ENCODE measurements at places on chromosomes 1 and 21.
A peak's percentile ranks its signal among the peaks of the same experiment; 100 is the strongest.

GRCh38 chr1:222713091-222713961 lies 962 bp downstream of the BROX start:
- DNase-seq, result peak; percentile 72

DNA sequence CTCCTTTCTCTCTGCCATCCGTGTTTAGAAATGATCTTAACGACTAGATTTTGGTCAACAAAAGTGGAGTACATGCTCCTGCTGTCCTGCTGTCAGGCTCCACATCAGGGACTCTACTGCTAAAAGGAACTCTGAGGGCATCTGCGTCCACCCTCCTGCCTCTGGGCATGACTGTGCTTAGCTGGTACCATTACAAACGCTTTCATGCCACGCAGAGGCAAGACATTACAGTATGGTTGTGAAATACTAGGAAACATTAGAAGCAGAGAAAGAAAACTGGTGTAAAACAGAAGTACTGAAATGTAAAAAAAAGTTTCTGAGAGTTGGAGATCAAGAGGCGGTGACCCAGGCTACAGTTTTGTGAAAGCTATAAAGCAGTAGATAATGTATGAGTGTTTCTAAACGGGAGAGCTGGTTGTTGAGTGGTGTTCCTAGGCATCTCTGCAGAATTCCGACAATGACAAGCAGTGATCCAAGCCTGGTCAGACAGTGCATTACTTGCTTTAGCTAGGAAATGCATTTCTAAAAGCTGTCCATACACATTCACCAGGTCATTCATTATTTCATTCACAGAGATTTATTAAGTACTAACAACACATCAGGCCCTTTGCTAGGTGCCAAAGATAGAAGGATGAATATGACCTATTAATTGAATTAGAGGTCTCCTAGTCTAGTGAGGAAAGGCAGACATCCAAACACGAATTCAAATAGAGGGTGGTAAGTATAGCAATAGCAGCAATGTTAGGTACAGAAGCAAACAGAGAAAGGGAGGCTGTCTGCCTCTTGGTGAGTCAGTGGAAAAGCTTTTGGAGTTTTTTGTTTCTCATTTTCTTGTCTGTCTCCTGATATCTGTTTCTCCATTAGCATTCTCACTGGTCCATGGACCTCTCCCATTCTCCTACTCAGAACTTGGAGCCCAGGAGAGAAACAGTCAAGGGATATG lies 401.9 kb downstream of the LMO4 start:
- DNase-seq, result no peak

- no peak for DNase-seq
Observed at GRCh38 chr1:115251856-115252255, 86.2 kb downstream of the NGF start.

DNA sequence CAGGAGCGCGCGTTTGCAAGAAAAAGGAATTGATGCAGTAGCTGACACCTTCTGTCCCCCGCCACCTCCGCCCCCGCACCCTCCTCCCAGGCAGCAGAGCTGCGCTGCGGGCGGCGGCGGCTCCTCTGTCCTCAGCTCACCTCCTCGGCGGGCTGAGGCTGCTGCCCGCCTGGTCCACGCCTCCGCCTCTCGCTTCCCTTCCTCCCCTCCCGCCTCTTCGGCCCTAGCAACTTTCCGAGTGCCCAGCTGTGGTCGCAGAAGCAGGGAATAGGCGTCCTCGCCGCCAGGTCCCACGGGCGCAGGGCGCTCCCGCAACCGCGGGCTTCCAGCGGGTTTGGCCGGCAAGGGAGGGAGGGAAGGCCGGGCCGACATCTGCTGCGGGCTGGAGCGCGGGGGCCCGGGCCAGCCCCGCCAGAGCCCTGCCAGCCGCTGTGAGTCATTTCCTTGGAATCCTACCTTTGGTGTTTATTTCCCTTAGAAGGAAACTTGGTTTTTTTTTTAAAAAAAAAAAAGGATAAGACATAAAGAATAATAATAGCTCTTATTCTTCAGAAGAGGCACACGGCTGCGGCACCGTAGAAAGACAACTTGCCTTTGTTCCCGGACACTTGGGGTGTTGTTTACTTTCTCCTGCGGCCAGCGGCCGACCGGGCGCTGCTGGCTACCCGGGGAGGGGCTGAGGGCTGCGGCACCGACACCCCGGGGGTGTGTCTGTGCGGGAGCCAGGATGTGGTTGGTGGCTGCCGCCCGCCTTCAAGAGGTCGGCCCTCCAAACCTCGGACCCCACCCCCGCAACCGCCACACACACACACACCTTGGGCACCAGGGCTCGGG lies 1.1 kb downstream of the SERTAD4 start:
- no peak for DNase-seq

DNA sequence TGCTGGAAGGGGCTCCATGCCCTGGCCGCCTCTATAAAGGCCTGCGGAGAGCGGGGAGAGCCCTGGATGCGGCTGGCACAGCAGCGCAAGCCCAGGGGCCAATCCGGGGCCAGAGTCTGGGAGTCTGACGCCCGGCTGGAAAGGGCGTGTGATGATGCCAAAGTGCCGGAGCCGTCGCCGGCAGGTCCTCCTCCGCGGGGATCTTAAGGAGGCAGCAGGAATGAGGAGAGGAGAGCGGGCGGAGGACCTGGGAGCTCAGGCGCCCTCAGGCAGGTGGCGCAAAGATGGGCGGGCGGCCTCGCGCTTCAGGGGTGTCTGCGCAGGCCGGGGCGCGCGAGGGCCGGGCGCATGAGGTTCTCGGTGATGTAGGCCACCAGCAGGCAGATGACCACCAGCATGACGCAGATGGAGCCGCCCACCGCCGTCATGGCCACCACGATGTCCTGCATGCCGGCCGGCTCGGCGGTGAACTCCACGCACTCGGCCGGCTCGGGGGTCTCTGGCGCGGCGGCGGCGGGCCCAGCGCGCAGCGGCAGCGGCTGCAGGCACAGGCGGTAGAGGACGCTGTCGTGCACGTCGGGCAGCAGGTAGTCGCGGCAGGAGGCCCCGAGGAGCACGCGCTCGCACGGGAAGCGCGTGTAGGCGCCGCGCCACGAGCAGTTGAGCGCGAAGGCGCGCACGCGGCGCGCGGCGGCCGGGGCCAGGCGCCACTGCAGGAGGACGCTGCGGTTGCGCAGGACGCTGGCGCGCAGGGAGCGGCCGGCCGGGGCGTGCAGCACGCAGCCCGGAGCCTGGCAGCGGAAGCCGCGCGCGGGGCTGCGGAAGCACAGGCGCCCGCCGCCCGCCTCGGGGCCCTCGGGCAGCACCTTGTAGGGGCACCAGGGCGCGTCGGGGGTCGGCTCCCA lies 653 bp downstream of the FNDC10 start:
- no peak for DNase-seq

- no peak for DNase-seq
Observed at GRCh38 chr1:37458551-37458950, 15.8 kb upstream of the ZC3H12A start.

GRCh38 chr1:78045926-78046778 lies at the start of gene GIPC2:
Gene GIPC2 (plus strand): TSS chr1:78045966. CDS start chr1:78046095, 129 bp downstream.
- DNase-seq, result no peak

GRCh38 chr1:116166655-116167054 lies 55.5 kb downstream of the MAB21L3 start:
- no peak for DNase-seq

DNA sequence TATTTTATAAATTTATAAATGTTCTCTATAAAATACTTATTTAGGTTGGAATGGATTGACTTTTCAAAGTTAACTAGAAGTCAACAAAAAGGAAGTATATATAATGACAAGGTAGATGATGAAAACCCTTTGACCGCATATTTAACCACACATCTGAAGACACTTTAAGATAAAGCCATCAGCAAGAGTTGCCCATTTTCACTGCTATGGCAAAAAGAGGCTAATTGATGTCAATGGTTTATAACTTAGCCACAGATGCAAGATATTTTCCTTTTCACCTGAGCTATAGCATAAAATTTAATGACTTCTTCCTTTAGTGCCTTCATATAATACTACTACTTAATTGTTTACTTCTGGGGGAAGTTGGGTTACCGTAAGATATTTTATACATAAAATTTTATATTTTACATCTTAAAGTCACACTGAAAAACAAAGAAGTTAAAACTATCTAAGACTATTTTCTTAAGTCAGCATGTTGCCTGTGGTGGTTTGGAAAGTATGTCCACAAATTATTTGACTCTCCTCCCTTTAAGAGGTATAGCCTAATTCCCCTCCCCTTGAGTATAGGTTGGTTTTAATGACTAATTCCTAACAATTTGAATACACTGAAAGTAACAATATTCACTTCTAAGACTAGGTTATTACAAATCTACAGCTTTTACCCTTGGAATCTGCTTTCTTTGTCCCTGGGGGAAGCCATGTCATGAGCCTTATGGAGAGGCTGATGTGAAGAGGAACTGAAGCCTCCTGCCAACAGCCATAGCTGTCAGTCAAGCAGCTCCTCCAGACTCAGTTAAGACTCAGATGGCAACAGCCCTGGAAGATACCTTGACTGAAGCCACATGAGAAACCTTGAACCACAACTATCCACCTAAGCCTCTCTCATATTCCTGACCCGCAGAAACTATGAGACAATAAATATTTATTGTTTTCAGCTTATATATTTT lies 40.3 kb upstream of the LRRC8B start:
- no peak for DNase-seq

DNA sequence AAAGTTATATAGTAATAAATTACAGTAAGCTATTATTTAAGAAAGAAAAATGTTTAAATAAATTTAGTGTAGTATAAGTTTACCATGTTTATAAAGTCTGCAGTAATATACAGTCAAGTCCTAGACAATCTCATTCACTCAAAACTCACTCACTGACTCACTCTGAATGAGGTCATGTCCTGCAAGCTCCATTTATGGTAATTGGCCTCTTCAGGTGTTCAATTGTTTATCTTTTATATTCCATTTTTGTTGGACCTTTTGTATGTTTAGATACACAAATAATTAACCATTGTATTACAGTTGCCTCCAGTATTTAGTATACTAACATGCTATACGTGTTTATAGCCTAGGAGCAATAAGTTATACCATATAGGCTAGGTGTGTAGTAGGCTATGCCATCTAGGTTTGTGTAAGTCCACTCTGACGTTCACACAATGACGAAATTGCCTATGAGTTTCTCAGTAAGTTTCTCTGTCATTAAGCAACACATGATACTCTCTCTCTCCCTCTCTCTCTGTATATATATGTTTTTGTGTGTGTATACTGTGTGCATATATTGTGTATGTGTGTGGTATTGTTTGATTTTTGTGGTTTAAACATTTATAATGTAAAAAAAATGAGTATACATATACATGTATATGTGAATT lies 161.2 kb downstream of the NCAM2 start:
- no peak for DNase-seq

DNA sequence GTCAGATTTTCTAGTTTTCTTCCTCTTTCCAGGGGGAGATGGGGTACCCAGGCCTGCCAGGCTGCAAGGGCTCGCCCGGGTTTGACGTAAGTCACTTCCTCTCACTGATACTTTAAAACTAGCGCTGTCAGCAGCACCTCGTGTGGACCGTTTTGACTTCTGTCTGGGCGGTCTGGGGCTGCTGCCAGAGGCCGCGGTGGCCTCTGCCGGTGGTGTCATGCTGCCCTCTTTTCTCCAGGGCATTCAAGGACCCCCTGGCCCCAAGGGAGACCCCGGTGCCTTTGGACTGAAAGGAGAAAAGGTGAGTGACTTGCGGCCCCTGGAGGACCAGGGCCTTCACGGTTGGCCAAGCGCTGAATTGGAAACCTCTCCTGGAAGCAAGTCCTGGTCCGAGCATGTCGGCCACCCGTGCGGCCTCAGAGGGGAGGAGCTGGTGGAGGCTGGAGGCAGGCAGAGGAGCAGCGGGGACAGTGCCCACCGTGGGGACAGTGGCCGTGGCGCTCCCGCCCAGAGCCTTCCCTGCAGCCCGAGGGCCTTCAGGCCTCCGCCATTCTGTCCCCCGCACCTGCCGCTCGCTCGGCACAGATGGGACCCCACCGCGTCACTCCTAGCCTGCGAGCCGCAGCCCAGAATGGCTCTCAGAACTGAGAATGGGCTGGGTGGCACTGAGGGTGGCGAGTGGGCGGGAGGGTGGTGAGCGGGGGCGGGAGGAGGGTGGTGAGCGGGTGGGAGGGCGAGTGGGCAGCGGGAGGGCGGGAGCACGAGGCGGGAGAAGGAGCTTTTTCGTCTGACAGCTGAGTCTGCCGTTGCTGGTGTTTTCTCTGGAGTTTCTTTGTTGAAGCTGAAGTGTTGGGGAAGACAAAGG lies 9.4 kb downstream of the COL6A1 start:
- no peak for DNase-seq

DNA sequence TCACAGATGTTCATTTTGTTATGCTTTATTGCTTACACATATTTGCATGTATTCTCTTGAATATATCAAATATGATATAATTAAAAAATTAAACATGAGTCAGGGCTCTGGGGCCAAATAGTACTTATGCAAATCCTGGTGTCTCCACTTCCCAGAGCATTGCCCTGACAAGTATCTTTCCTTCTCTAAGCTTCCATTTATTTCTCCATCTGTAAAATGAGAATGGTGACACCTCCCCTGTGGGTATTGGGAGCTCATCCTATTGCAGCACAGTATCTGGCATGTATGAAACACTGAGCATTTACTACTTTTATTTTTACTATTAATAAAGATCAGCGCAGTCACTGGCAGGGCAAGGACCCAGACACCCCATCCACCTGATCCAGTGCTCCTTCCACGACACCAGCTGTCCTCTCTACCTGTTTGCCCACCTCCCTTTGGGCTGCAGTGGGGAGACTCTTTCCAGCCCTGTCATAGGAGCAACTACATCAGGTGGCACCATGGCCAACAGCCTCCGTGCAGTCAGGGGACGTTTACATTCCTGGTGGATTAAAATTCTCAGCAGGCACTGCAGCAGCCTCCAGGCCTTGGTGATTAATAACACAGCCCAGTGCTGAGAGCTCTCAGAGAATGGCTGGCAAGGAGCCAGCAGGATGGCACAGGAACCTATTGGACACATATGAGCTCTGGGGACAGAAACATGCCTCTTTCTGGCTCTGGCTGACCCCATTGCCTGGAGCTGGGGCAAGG lies 113.0 kb downstream of the DMRTB1 start:
- DNase-seq, result peak; percentile 71

DNA sequence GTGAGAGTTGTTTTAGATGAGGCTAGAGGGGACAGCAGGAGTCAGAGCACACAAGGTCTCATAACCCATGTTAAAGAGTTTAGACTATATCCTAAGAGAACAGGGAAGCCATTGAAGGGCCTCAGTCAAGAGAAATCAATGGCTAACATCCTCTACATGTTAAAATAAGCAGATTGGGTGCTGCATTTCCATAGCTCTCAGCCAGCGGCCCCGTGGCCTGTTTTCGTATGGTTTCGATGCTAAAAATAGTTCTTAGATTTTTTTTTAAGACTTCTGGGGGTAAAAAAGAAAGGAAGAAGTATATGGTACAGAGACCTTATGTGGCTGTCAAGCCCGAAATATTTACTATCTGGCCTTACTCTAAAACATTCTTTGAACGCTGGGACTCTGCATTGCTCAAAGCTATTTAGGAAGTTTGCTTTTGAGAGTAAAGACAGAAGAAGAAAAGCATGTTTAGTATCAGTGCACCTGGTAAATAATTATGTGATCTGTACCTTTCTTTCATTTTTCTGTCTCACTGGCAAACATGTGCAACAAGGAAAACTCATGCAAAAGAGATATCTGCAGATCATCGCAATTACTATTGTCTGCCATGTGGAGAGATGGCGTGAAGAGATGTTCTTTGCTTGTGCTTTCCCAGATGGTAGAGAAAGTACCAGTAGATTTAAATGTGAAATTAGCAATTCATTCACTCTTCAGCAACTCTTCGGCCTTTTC lies 8.4 kb downstream of the PDIK1L start:
- no peak for DNase-seq

- DNase-seq, result no peak
Observed at GRCh38 chr1:39676948-39677548, 5.1 kb upstream of the NT5C1A start.
